ENCODE measurements at places on chromosomes 5 and 9. TPM values are rescaled to one million over a fixed set of nuclear protein-coding genes. Genes with fewer than 3 reads are reported as not detected.

The KCNN2 gene
- total RNA-seq = 4.6 TPM

The PRRT1B gene
- total RNA-seq = 0.78 TPM

The WHRN gene
- total RNA-seq = 13.5 TPM

The SLC28A3 gene
- total RNA-seq = 8.0 TPM

The CDH18 gene
- total RNA-seq = 2.0 TPM
